Motor neuron (in vitro differentiated cells): ENCODE measurements at places on chromosomes 5 and 9. TPM values are rescaled to one million over a fixed set of nuclear protein-coding genes. Genes with fewer than 3 reads are reported as not detected.

GRCh38 chr5:130571076-130571475 is 594.0 kb downstream of the HINT1 start:
- no peak for ATAC-seq

GRCh38 chr9:122286764-122287163 is 22.1 kb downstream of the MRRF start:
- no peak for ATAC-seq

GRCh38 chr9:128022886-128023285 is 42.1 kb upstream of the EEIG1 start:
- no peak for ATAC-seq

GRCh38 chr5:139494832-139495231 is 12.3 kb upstream of the STING1 start:
- ATAC-seq, result no peak

GPRIN1 gene
- total RNA-seq, result 32.0 and 34.5 TPM in 2 replicates

MAML1 gene
- 9.9 and 10.8 TPM in 2 replicates for total RNA-seq
